ENCODE measurements at places on chromosomes 12 and 14.

GRCh38 chr12:27068863-27069262, 13.5 kb downstream of the C12orf71 start:
- DNase-seq, result no peak

- no peak for DNase-seq
Observed at GRCh38 chr14:89688507-89689211, 265.9 kb downstream of the EFCAB11 start.

DNA sequence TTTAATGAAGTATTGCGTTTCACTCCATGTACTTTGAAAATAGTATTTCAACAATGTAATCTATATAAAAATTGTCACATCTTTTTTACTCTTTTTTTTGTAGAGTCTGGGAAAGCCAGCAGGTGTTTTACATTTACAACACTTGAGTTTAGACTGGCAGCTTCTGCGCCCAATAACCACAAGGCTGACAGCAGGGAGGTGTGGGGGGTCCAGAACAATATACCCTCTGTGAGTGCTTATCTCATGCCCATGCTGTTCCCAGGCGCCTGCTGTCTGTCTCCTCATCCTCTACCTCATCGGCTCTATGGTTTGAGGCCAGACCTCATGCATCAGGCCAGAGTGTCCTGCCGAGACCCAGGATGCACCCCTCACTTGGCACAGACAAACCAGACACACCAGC, 24.9 kb downstream of the FBRSL1 start:
- no peak for DNase-seq

DNA sequence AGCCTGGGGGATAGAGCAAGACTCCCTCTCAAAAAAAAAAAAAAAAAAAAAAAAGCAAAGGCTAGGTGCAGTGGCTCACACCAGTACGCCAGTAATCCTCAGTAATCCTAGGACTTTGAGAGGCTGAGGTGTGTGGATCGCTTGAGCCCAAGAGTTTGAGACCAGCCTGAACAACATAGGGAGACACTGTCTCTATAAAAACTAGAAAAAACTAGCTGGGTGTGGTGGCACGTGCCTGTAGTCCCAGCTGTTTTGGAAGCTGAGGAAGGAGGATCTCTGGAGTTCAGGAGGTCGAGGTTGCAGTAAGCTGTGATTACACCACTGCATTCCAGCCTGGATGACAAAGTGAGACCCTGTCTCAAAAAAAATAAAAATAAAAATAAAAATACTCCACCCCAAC, 8.9 kb upstream of the RBM25 start:
- DNase-seq, result no peak

GRCh38 chr14:57725399-57726077, 140.4 kb downstream of the SLC35F4 start:
- no peak for DNase-seq

GRCh38 chr12:10021342-10021741, 9.1 kb upstream of the CLEC9A start:
- no peak for DNase-seq

- DNase-seq, result no peak
Observed at GRCh38 chr12:90028635-90029051, 320.0 kb upstream of the ATP2B1 start.

GRCh38 chr12:51362747-51363342, 16.4 kb upstream of the CELA1 start:
- DNase-seq, result no peak

DNA sequence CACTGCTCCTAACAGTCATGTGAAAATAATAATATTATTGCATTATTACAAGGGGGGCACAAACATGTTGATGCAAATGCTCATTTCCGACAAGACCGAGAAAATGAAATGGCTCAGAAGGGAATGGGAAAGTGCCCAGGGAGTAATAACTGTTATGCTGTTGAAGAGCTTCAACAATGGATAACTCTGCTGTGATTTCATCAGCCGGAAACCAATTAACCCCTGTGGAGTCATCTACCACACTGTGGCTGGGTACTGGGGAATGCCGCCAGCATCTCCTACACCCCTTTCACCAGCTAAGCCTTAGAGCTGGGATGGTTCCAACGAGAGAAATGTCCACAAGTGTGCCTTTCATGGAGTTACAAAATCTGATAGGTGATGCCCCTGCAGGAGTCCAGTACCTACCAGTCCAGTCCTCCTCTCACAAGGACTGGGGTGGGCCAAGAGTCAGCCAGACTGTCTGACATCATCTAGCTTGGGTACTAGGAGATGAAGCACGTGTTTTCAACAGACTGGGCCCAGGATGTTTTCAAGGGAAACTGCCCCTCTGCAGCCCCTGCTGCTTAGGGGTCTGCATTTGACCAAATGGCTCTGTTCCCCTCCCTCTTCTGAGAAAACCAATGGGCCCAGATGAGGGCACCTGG, 509.3 kb upstream of the CCDC196 start:
- DNase-seq, result no peak

GRCh38 chr12:15767301-15767700, 21.9 kb downstream of the EPS8 start:
- DNase-seq, result no peak

DNA sequence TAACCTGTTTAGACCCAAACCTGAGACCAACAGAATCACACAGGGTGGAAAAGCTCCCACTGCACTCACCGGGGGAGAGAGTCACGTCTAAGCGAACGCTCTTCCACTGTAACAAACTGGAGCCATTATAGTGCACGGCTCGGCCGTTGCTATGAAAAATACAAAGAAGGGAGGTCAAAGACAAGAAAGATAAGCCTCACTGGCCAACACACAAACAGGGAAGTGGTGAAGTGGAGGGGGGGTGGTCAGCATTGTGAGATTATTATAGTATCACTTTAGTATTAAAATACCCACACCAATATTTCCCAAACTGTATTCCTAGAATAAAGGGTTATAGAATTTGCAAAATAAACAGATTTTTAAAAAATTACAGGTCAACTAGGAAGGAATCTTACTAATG, 90.9 kb downstream of the TRAFD1 start:
- no peak for DNase-seq

- DNase-seq, result no peak
Observed at GRCh38 chr12:27226407-27226929, 17.6 kb upstream of the STK38L start.

DNA sequence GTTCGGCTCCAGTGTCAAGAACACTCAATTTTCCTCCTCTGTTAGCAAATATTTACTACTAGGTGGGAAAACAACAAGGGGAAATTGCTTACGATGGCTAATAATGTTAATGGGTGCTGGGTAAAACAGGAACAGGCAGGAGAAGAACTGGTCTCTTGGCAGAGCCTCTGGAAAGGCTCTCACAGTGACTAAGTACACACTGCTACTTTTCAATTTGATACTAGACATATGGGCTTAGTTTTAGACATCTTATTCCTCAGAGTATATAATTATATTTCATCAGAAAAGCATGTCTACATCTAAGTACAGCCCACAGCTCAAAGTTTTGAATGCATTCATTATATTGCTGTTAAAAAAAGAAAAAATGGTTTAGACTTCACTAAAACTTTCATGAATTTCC, 65.4 kb upstream of the SAV1 start:
- no peak for DNase-seq

GRCh38 chr12:116978791-116979508, 68.2 kb downstream of the FBXW8 start:
- no peak for DNase-seq

- no peak for DNase-seq
Observed at GRCh38 chr12:94705676-94706075, 55.3 kb upstream of the TMCC3 start.

DNA sequence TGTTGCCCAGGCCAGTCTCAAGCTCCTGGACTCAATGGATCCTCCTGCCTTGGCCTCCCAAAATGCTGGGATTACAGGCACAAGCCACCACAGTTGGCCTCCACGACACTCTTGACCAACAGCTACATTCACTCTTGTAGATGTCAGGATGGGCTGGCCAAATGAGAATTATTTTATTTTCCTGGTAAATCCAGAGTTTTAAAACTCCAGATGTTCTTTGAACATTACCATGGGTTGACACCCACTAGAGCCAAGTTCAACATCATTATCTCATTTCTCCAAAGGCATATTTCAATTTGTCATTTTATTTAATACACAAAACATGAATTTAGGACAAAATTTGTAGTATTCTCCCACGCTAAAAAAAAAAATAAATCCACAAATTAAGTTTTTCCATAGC, 56.5 kb upstream of the FOXN3 start:
- no peak for DNase-seq

DNA sequence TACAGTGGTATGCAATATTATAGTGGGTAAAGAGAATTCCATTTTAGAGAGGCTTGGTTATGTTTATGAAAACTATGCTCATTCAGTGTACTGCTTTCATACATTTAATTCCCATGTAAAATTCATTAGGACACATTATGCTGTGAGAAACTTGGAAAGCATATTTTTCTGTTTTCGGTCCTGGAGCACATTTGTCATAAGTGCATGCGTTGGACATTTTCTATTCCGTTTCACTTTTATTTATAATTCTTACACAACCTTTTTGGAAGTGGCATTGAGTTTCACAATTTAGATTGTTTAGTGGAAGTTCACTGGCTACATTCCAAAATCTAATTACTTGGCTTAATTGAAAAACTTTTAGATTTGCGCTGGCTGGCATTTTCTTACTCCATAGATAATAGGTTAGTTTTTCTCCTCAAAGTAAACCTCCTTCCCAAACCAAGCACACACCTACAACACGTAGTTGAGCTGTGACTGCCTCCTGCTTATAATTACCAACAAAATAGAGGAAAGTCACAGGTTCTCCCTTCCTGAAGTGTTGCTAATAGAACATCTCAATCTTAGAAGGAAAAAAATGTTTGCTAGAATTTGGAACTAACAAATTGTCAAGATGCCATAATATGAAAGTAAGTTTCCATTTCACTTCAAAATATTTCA, 938.5 kb downstream of the TRHDE start:
- no peak for DNase-seq

DNA sequence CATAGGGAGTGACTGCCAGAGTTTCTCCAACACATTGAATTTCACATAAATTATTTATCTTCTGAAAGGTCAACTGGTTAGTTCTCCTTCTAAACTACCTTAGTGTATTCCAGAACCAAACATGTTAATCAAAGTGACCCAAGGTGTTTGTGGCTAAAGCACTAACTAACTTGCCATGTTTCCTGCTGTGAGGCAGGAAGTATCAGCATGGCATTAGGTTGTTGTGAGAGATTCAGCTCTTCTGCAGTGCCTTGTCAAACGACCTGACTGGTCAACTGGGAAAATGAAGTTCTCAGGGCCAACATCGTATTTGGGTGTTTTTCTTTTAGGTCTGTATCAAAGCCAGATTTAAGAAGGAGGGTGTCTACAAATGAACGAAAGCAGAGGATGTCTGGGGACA, 448.1 kb downstream of the APAF1 start:
- DNase-seq, result no peak

DNA sequence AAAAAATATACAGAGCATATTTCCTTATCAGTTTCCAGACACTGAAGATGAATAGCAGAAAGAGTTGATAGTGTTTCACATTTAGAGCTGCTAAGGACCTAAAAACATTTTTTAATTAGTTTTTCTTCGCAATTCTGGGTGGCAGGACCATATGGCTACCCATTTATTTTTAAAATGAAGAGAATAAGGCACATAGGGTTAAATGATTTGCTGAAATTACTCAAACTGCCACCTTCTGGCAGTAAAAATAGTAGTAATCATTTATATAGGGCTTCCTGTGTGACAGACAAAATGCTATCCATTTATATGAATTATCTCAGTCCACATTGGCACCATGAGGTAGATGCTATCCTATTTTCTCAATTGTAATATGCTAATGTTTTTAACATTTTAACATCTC, 108.6 kb upstream of the CCDC196 start:
- DNase-seq, result no peak

GRCh38 chr14:59067127-59067894, 121.2 kb upstream of the DAAM1 start:
- DNase-seq, result no peak

DNA sequence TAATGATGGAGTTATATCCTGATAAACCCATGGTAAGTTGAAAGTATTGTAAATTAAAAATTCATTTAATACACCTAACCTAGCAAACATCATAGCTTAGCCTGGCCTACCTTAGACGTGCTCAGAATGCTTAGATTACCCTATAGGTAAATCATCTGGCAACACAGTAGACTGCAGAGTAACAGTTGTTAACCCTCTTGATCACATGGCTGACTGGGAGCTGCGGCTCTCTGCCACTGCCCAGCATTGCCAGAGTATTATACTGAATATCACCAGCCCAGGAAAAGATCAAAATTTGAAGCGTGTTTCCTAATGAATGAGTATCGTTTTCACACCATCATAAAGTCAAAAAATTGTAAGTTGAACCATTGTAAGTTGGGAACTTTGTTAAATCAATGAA, 17.8 kb upstream of the TMPRSS12 start:
- no peak for DNase-seq

GRCh38 chr12:49707812-49708147, 575 bp upstream of the FMNL3 start:
- DNase-seq, result no peak

DNA sequence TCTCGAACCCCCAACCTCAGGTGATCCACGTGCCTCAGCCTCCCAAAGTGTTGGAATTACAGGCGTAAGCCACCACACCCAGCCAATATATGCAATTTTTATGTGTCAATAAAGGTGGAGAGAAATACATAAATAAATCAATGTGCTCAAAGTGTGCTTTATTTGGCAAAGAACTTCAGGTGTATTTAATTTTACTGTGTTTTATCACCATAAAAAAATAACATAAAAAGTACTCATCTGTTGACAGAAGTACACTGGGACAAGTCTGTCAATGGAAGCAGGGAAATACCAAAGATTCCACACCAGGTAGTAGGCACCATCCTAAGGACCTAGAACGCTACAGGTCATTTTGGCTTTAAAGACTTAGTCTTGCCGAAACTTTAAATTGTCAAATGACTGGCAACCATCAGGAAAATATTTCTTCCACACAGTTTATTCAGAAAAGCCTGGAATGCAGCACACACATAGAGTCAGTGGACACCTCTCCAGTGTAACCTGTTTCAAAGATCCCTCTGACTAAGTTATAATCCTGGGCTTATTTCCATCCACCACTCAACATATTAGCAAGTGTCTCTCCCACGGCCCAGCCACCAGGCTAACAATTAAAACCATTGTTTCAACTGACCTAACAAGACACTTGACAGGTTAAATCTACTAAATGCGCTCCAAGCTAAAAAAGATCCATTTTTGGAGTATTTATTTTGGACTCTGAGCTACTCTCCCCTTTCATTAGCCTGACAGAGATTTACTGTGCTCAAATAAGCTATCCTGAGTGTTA, 4.2 kb downstream of the ERO1A start:
- DNase-seq, result no peak

DNA sequence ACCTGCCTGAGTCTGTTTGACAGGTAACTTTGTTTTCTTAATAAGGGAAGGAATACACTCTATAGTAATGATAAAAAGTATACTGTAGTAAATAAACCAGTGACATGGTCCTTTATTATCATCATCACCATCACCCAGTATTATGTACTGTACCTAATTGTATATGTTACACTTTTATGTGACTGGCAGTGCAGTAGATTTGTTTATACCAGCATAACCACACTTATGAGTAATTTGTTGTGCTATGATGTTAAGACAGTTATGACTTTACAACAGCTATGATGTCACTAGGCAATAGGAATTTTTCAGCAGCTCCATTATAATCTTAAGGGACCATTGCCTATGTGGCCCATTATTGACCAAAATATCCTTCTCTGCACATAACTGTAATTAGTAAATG, 155.0 kb downstream of the NUBPL start:
- no peak for DNase-seq

GRCh38 chr12:6307529-6307928, 3.0 kb upstream of the PLEKHG6 start:
- no peak for DNase-seq

Measured in NCI-H345 (cell line).